ENCODE measurements at places on chromosomes 11 and 22. TPM values are rescaled to one million over a fixed set of nuclear protein-coding genes. Genes with fewer than 3 reads are reported as not detected.

The KRTAP5-7 gene
- total RNA-seq: not detected

The SCN2B gene
- 0.15 TPM for total RNA-seq

The PRCP gene
- total RNA-seq: 40.4 TPM

The NFAM1 gene
- total RNA-seq: not detected

The CDC42EP2 gene
- 22.0 TPM for total RNA-seq

The APOA1 gene
- not detected for total RNA-seq

The MS4A14 gene
- total RNA-seq: not detected

The DDI1 gene
- not detected for total RNA-seq

The ART1 gene
- total RNA-seq: not detected

The GRIK4 gene
- total RNA-seq: not detected

The LRRC56 gene
- 0.34 TPM for total RNA-seq

The ABCC8 gene
- total RNA-seq: not detected

The FAM111B gene
- 10.6 TPM for total RNA-seq

The OR52N5 gene
- not detected for total RNA-seq

The SLC6A5 gene
- not detected for total RNA-seq

The CLDN5 gene
- 0.50 TPM for total RNA-seq

The OSM gene
- not detected for total RNA-seq

The SCGB1D1 gene
- total RNA-seq: not detected

The OR51A4 gene
- not detected for total RNA-seq

The NLRP14 gene
- total RNA-seq: not detected

The FXYD2 gene
- 0.15 TPM for total RNA-seq

The MUC6 gene
- not detected for total RNA-seq

The ANO9 gene
- total RNA-seq: under 0.01 TPM

The PYGM gene
- 0.30 TPM for total RNA-seq

The SYTL2 gene
- total RNA-seq: 49.4 TPM

All from bronchus fibroblast of lung (primary cell).